T-helper 22 cell (primary cell): ENCODE measurements at places on chromosomes 11 and 22.
A peak's percentile ranks its signal among the peaks of the same experiment; 100 is the strongest.

DNA sequence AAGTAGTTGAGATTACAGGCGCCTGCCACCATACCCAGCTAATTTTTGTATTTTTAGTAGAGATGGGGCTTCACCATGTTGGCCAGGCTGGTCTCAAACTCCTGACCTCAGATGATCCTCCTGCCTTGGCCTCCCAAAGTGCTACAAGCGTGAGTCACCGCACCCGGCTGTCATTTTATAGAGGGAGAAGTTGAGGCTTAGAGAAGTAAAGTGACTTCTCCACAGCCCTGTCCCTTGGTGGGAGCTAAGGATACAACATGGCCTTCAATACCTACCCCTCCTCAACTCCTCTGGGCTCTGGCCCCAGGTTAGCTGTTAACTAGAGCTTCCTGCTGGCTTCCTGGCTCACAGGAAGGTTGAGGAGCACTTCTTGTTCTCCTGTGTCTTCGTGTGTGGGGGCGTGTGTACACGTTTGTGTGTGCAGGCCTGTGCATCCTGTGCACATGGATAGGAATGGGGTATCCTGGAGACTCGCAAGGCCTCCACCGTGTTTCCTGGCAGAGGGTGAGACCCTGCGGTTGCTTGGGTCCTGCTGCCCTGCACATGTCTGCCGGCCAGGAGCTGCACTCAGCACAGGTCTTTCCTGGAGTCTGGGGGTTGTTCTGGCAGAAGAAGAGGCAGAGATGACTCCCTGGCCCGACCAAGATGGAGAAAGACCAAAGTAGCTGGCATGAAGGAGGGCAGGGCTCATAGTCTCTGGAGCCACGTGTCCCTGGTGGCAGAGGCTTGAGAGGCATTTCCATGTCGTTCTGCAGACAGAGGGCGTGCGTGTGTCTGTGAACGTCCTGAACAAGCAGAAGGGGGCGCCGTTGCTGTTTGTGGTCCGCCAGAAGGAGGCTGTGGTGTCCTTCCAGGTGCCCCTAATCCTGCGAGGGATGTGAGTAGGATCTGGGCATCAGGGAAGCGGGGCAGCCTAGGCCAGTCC lies 2.4 kb downstream of the SIDT2 start:
- peak; percentile 38 for DNase-seq

- DNase-seq: no peak
Observed at GRCh38 chr11:122707111-122707510, 51.6 kb downstream of the UBASH3B start.

DNA sequence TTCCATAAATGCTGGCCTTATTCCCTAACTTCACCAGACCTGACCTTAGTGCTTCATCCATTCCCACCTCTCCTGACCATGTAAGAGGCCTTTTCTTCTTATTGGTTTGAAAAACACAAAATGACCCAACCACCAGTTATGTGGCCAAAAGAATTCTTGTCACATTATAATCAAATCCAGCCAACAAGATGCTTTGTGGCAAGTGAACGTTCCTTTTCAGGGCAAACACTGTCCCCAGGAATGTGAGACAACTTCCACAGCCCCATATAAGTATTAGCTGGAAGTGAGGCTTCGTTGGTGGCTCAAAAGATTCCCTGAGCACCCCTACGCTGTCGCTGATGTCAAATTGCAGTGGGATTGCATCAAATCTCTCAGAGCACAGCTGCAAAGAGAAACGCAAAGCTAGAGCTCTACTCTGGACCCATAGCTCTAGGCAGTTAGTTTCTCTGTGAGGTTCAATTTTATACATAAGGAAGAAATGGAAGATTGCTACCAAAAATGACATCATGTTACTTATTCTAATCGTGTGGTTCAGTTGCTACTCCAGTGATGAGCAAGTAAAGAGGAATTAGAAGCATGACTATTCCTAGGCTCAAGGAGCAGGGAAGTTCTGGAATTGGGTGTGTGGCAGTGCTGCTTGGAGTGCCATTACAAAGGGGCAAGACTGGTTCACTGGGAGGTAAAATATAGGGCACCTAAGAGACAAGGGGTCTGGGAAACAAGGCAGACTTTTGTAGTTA lies 26.1 kb downstream of the GLYATL1 start:
- no peak for DNase-seq

GRCh38 chr22:43277987-43278601 lies 65.1 kb downstream of the SCUBE1 start:
- no peak for DNase-seq

DNA sequence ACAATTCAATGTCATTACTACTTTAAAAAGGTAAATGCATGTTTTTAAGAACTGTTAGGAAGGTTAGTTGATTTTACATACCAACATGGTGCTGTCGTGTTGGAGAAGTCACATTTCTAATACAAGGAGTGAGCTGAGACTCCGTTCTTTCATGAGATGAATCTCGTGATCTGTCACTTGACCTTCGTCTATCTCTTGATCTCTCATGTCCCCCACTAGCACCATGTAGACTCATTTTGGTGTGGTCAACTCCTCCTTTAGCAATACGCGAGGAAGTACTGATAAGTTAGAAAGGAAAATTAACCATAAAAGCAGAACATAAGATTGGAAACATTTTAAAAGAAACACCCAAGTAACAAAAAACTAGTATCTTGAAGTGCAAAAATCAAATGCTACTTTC lies 41.5 kb downstream of the BTBD10 start:
- DNase-seq: no peak

GRCh38 chr11:59151761-59152160 lies 9.1 kb downstream of the FAM111A start:
- DNase-seq: no peak

DNA sequence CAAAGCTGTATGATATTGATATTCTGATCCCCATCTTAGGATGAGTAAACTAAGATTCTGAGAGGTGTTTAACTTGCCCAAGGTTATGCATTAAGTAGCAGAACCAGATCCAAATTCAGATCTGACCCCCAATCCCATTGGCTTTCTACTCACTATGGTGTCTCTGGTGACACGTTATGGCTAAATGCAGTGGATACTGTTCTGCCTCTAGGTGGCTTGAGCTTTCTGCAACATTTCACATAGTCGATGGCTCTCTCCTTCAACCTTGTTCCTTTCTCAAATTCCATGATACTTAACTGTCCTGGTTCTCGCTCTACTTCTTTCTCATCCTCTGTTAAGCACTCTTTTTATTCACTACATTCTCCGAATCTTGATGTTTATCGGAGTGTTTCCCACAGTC lies 9.4 kb downstream of the C11orf97 start:
- no peak for DNase-seq

DNA sequence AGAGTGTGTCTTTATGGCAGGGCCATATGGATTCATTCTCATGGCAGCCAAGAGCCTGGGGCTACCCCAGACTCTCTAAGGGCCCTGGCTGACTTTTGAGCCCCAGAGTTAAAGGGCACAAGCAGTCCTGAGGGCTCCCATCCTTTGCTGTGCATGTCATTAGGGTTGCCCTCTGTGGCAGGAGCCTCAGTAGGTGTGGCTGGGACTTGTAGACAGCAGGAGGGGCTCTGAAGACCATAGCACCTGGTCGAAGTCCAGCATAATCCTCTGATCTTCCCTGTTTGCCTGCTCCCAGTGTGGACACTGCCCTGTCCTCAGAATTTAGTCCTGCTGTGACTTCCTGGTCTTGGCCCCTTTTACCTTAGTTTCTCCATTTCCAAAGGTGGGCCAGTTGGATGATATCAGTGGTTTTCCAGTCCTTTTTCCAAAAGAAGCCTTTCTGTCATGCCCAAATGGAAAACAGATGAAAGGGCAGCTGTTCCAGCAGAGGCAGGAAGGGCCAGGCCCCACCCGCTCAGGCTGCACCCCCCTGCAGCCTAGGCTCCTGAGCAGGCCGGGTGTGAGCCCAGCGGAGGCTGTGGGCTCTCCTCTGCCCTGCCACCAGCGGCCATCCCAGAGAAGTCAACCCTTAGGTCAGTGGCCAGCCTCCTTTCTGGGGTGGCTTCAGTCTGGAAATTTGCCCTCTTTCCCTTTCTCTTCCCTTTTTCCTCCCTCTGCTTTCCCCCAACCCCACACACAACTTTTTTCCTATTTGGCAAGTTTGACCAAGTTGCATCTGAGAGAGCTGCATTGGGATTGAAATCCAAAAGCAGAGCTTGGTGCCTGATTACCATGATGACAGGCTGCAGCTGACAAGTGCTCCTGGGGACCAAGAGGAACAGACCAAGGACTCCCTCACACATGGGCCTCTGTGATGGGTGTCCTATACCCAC lies 32.8 kb upstream of the SUSD2 start:
- DNase-seq: no peak

DNA sequence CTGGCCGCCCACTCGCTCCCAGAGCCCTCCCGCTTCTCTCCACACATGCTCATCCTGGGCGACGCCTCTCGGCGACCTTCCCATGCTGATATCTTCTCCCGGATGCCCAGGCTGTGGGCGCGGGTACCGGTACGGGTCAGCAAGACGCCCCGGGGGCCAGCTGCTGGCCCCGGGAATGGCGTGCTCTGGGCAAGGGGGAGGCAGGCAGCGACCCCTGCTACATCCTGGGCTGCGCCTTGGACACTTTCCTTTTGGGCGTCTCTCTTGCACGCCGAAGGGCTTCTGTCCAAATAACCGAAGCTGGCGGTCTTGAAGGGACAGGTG lies 48.1 kb downstream of the RPL27A start:
- no peak for DNase-seq

DNA sequence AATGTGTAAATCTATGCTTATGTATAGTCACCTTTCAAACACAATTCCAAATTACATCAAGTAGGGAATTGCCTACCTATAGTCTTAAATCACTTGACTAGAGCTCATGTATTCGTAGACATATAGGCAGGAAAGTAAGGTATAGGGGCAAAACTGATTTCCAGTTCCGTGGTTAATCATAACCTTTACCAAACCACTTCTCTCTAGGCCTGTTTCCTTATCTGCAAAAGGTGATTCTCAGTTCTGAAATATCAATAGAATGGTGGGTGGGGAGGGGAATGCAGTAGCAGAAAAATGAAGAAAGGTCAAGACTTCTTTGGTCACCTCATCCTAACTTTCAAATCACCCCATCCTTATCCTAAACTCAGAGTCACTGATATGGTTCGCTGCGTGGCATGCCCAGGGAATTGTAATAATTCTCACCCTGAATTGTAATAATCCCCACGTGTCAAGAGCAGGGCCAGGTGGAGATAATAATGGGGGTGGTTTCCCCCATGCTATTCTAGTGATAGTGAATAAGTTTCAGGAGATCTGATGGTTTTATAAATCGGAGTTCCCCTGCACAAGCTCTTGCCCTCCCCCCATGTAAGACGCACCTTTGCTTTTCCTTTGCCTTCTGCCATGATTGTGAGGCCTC lies 1.9 kb upstream of the ANO5 start:
- DNase-seq: no peak

DNA sequence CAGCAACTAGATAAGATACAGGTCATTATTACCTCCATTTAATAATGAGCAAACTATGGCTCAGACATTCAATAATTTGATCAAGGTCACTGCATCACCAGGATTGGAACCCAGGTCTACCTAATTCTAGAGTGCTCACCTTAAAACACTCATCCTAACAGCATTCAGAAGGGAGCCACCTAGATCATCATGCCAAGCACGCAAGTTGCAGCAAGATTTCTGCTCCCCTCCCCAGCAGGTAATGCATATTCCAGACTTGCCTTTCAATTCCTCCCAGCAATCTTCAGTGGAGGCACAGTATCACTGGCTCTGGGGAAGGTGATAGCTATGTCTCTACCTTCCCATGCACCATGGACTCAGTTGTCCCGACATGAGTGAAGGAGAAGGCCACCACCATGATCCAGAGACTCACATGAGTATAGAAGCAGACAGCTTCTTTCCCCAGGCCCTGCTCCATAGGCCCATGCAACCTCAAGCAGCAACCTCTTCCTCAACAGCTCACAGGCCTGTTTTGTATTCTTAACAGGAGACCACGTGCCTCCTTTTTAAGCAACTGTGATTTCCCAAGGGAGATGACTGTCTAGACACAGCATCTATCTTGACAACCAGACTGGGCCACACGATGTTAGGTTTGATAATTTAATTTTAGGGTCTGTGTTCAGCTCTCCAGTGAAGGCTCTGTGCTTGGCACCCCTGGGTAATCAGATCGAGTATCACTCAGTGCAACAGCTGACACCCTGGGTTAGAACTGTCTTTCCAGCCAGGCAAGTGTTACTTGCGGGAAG lies 36.4 kb downstream of the RAB30 start:
- DNase-seq: no peak

DNA sequence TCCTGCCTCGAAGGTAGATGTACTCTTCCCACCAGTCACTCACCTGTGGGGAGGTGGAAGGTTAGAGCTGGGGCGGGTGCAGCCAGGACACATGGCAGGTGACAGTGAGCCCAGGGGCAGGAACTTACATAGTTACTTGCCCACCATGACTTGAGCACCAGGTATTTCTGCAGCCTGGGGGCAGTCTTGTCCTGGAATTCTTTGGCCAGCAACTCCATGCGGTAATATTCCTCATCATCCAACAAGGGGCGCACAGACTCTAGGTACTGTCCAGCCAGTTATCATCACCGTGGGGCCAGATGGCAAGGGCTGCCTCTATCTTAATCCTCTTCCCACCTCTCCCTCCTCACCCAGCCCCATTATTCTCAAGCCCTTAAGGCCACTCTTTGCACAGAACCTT lies 2.2 kb downstream of the CPT1B start:
- DNase-seq: no peak

DNA sequence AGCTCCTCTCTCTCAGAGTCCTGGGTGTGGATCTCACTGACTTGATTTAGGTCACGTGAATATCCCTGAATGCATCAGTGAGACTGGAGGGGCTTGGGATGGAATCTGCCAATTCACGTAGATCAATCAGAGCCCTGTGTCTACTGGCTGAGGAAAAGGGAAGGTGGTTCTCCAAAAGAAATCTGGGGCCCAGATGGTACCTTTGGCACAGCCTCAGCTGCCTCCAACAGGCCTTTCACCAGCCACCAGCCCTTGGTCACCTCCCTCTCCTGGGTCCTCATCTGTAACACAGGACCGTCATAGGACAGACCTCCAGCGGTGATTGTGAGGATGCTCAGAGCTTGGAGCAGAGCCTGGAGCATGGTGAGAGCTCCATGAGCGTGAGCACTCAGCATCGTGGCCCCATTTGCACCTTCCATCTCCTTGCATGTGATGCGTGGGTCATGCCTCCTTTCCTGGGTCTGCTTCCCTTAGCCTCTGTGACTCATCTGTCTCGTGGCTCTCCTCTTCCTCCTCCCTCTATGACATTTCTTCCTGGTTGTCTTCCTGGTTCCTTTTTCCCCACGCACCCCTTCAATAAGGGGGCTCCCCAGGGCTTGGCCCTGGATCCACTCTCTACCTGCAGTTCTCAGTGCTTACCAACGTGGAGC lies 7.5 kb upstream of the MIEF1 start:
- no peak for DNase-seq

DNA sequence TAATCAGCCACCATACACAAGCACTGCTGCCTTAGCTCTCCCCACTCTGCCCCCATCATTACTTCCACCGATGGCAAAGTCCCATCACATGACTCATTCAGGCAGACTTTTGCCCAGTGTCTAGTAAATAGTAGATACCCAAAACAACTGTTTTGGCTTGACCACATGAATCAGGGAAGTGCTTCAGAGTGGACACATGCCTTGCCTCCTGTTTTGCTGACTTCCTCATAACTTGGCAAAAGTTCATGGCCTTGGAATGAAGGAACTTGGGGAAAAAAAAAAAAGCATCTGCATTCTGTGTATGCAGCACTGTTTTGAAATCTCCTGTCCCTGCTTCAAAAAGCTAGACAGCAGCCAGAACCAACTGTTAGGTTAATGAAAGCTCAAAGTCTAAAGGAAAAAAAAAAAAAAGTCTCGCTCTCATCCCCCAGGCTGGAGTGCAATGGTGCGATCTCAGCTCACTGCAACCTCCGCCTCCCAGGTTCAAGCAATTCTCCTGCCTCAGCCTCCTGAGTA lies 335.3 kb downstream of the FAM181B start:
- no peak for DNase-seq

- DNase-seq: no peak
Observed at GRCh38 chr11:17604915-17605233, 57.8 kb downstream of the OTOG start.
